Brain (organoid and tissue), 16 donors: ENCODE measurements at places on chromosomes 7 and 10.
A peak's percentile ranks its signal among the peaks of the same experiment; 100 is the strongest.

- no peak for DNase-seq
These were observed 140.5 kb downstream of the PKD1L1 start for GRCh38 chr7:47807756-47808155.

- DNase-seq, result no peak
These were observed 237.1 kb upstream of the NRP1 start for GRCh38 chr10:33571616-33572015.

- DNase-seq, result peak; percentile 39
These were observed 105.5 kb upstream of the CHST15 start for GRCh38 chr10:124198871-124199270.

GRCh38 chr10:59922907-59923306 lies 16.6 kb upstream of the CCDC6 start:
- DNase-seq, result no peak

- peak; percentile 84 for DNase-seq
These were observed 2.7 kb downstream of the VGF start for GRCh38 chr7:101162551-101163278.

DNA sequence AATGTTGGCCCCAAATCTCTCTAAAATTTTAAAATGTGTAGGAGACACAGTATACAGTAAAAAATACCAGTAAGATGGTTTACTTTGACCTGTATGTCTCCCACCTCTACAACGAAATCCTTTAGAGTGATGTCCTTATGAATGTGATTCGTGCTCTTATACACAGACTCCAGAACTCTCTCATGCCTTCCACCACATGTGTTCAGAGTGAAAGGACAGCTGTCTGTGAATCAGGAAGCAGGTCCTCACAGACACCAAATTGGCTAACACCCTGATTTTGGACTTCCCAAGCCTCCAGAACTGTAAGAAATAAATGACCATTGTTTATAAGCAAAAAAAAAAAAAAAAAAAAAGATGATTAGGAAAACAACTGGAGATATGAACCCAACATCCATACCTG lies 35.2 kb downstream of the RNF133 start:
- no peak for DNase-seq

DNA sequence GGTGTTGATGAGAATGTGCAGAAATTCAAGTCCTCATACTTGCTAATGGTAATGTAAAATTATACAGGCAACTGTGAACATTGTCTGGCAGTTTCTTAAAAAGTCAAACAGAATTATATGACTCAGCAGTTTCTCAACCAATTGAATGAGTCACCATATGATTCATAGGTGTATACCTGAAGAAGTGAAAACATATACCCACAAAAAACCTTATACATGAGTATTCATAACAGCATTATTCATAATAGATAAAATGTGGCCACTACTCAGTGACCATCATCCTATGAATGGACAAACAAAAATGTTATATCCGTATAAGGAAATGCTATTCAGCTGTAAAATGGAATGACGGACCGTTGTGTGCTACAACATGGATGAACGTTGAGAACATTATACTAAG lies 253.5 kb downstream of the MALRD1 start:
- DNase-seq, result no peak

GRCh38 chr10:122814493-122814892 lies 31.2 kb downstream of the CUZD1 start:
- no peak for DNase-seq

GRCh38 chr7:80216996-80217842 lies 82.6 kb downstream of the GNAI1 start:
- peak; percentile 96 for DNase-seq

- peak; percentile 73 for DNase-seq
These were observed 115.3 kb upstream of the MYO3A start for GRCh38 chr10:25818751-25819150.

- peak; percentile 29 for DNase-seq
These were observed 1.6 kb upstream of the TEX36 start for GRCh38 chr10:125684581-125684980.

DNA sequence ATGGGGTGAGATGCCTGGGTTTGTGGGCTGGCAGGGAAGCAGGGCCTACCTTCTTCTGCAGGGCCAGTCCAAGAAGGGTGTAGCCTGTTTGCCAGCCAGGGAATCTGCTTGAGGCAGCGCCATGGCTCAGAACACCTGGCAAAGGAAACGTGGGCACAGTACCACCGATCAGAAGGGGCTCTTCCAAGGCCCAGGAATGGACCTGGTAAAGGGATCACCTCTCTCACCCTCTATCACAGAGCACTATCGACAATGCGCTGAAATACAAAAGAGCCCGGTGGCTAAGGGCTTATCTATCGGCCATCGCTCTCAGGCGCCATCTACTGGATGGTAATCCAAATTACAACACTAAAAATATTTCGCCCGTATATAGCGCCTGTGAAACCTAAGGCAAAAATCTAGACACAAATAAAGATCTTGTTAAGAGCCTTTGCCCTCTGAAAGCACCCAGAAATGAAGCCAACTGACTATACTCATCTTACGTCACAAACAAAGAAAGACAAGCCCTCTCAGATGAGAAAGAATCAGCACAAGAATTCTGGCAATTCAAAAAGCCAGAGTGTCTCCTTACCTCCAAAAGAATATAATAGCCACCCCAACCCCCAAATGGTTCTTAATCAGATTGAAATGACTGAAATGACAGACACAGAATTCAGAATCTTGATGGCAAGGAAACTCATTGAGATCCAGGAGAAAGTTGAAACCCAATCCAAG lies 217.8 kb upstream of the HPS1 start:
- no peak for DNase-seq

DNA sequence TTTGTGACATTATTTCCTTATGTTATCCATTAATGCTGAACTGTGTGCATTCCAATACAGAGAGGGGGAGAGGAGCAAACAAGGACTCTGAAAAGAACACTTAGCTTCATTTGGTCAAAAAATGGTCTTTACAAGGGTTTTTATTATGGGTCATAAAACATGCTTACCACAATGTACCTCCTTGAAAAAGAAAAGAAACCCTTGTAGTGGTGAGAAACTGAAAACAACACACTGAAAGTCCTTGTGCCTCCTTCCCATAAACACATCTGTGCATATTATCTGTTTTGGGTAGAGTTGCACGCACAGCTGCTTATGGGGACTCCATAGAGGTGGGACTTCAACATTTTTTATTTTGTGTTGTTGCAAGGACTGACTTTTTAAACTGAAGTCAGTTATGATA lies 98.7 kb downstream of the CDK6 start:
- no peak for DNase-seq

DNA sequence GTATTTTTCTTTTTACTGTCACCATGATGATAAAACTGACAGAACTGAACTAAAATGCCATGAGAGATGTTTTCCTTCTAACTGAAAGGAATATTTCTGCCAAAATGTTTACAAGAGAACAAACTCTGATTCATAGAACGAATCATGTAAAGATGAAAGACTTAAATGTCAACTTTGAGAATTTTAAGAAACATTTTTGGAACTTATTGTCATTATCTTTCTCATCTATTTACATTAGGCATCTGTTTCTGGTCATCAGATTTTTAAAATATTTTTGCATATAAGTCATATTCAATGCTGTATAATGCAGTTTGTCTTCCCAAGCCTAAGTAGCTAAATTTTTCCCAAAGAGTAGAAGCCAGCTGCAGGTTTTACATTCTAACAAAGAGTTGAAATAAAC lies 358.5 kb downstream of the TFEC start:
- DNase-seq, result no peak

DNA sequence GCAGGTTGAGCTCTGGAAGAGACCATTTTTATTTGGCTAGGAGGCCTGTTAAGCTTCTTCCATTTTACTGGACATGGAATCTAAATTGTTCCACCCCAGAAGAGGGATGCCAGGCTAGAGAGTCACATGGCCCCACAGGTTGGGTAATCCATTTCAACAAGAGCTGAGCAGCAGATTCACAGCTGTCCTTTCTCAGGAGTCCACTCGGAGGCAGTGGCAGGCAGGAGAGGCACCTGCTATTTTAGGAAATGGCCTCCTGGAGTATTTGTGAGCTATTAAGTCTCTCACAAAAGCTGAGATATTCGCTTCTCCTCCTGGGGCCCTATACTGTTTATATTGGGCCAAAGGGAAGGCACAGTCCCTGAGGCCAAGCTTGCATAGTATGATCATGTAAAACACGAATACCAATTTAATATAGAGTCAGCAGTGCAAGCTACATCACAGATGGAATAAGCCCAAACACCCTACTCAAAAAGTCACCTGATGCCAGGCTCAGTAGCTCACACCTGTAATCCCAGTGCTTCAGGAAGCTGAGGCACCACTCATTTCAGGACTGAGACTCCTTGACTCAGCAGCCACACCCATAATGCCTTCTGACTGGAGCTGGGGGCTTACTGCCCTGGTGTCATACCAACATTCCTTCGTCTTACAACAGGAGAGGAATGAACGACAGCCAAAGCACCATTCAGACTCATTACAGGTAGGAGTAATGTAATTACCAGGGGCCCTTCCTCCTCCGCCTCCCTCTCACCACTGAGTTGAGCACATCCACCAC lies 124.1 kb downstream of the LMBR1 start:
- DNase-seq, result no peak

DNA sequence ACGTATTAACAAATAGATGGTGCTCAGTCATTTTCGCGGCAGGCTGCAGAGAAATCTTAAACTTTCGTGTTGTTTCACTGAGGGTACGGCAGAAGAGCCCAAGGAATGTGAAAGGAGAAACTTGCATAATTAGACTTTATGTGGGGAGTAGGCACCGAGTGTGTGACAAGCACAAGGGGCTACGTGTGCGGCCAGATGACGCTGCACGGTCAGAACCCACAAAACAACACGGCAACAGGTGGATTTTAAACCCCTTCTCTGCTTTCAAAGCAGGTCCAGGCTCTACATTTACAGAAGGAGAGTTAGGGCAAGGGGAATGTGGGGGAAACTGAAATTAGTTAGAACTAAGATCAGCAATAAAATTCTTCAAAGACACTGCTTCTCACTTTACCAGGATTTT lies 392 bp upstream of the UCN3 start:
- no peak for DNase-seq

GRCh38 chr10:12906051-12906541 lies 95.4 kb downstream of the CCDC3 start:
- DNase-seq, result no peak

GRCh38 chr7:112103246-112103645 lies 103.0 kb downstream of the DOCK4 start:
- DNase-seq, result no peak

GRCh38 chr7:55235801-55236200 lies 129.3 kb upstream of the LANCL2 start:
- DNase-seq, result no peak

GRCh38 chr10:19620811-19621210 lies 195.4 kb upstream of the PLXDC2 start:
- no peak for DNase-seq

DNA sequence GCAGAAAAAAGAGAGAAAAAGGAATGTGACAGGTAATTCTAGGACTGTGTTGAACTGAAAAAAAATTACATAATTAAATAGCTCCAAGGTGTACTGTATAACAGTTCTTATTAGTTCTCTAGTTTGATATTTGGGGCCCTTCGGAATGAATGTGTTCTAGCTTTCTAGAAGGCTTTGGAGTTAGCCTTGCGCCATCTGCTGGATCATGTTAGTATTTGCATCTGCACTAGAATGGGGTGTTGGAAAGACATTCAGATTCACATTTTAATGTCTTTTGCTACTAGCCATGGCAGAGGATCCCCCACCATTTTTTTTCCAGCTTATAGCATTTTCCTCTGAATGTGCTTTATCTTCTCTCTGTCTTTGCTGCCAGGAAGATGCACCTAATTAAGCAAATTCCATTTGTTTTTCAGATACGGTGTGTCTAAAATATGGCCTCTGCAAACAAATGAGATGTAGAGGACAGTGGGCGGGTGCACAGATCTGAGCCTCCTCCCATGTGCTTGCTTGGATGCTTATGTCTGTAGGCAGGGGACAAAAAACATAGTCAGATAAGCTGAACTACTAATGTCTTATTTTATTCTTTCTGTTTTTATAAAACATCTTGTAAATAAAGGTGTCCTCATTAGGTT lies 238.5 kb downstream of the PHF14 start:
- DNase-seq, result peak; percentile 89

DNA sequence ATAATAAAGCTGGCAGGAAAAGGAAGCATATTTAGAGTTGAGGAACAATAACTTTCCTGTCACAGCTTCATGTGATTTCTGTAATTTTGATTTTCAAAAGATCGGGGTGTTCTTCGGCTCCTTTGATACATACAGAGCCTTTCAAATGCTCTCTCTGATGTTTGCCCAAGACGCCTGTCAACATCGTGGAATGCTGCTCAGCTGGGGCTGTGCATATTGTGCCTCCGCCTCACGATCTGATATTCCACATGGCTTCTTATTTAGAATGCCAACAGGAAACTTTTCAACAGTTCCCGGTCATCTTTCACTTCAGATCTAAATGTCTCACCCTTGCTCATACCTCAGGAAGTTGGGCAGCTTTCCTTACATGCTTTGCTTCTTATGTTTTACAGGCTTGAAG lies 7.3 kb downstream of the NPY start:
- peak; percentile 52 for DNase-seq

- no peak for DNase-seq
These were observed 29.3 kb upstream of the CCL24 start for GRCh38 chr7:75842836-75843446.

DNA sequence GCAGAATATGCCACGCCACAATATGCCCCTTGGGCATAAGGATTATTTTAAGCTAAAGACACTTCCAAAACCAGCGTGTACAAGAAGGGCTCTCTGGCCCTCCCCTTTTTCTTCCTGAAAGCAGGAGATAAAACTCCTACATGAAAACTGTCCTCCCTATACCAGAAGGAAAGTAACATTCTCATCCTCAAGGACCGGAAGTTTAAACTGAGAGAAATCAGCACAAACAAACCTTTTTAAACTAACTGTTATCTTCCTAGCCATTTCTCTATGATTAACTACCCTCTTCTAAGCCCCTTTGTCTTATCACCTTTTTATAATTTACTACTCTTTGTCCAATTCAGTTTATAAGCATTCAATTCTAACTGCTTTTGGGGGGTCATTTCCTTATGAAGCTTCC lies 16.4 kb upstream of the RAPGEF5 start:
- no peak for DNase-seq

- DNase-seq, result no peak
These were observed 17.9 kb upstream of the ASZ1 start for GRCh38 chr7:117445206-117445605.
